Left renal cortex interstitium (tissue), 4 donors: ENCODE measurements at places on chromosomes 5 and 9. TPM values are rescaled to one million over a fixed set of nuclear protein-coding genes. Genes with fewer than 3 reads are reported as not detected.

- DNase-seq = no peak
Measured at GRCh38 chr9:85224301-85224700, 517.5 kb downstream of the AGTPBP1 start.

DNA sequence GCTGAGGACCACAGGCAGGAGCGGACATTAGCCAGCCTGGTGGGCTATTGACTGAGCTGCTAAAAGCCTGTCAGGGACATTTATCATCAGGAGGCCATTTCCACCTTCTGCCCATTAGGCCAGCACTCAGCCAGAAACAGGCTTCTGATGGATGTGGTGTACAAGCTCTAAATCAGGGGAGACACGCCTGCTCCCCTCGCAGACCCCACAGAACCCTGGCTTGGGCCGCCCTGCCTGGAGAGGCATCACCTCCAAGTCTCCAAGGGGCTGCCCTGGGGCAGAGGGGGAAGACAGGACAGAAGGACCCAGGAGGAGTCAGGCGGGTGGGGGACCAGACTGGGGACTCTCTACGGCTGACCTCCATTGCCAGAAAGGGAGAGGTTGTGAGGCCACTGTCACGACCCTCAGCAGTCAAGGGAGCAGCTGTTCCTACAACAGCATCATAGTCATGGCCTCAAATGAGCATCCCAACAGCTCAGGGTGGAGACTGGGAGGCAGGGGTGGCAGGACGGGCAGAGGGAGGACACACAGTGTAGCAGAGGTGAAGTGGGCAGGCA, 24.0 kb upstream of the TRIM14 start:
- DNase-seq = no peak

DNA sequence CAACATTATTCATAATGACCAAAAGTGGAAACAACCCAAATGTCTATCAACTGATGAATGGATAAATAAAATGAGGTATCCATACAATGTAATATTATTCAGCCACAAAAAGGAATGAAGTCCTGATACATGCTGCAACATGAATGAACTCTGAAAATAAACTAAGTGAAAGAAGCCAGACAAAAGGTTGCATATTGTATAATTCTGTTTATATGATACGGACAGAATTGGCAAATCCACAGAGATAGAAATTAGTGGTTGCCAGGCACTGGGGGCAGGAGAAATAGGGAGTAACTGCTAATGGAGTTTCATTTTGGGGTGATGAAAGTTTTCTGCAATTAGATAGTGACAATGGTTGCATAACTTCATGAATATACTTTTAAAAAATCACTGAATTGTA, 47.0 kb downstream of the KIF24 start:
- DNase-seq = no peak

DNA sequence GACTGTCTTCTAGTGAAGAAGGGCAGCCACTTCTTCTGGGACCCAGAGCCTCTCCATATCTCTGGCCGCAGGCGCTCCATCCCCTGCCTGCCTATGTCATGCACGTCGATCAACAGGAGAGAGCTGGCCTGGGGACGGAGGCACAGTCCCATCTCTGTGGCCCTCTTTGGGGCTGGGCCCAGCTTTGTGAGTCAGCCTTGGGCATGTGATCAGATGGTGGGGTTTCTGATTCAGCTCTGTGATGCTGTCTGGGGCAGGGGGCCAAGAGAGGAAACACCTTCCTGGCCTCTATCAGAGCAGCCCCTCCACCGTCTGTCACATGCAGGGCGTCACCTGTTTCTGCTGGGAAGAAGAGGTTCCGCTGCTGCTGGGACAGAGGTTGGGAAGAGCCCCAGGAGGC, 72.6 kb downstream of the MVB12B start:
- no peak for DNase-seq

Gene CNTLN
- polyA plus RNA-seq = 12.7 TPM

DNA sequence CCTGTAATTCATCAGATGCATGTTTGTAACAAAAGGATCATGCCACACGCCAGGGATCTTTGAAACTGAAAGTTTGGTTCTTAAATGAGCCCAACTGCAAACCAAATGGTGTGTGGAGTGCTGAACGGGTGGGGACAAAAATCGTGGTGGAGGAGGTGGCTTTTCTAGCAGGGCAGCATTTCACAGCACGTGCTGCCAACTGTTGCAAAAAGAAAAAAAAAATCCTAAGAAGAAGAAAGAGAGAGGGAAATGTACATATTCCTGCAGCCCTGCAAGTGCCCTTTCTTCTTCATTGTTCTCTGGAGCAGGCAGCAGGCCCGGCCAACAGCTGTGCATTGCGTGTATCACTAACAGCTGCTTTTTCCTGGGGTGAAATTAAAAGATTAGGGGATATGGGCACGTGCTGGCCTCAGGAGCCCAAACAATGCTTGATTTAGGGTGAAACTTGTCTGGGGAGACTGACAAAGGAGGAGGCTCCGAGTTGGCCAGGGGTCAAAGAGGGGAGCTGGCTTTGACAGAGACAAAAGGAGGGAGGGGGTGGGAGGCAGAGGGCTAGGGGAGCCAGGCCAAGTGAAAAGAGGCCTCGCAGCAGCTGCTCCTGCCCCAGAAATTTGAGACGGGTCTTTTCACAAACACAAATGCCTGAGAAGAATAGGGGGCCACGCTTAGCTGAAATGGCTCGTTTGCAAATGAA, 73.0 kb downstream of the GADD45G start:
- DNase-seq = no peak

Gene PCDHGA1
- polyA plus RNA-seq = 1.0 TPM

Gene MUSK
- polyA plus RNA-seq = 0.09 TPM

DNA sequence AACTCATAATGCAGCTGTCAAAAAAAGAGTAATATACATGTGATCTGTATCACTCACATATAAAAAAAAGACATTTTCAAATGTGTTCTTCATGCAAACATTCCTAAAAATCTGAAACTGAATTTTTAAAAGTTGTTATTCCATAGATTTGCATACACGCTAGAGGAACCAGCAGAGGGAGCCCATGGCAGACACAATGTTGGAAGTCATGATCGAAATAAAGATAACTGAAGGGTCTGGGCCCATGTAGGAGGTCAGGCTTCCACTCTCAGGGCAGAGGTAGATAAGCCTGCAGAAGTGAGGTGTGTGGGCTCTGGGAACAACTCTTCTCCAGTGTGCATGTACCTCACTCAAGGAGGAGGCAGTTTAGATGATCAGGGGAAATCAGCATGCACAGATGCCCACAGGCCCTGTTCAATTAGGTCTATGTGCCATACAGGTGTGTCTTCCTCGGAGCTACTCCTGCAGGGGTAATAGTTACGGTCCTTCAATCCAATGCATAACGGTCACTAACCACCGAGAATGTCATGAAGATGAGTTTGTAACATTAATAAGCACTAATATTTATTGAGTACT, 208.6 kb downstream of the EPB41L4A start:
- no peak for DNase-seq

GRCh38 chr9:128149001-128149701, at the start of gene LCN2:
Gene LCN2 (plus strand): TSS chr9:128149453. CDS start chr9:128149526, 73 bp downstream.
- DNase-seq = no peak

GRCh38 chr5:34034534-34035327, 8.3 kb downstream of the C1QTNF3 start:
- no peak for DNase-seq

GRCh38 chr5:3911773-3912172, 316.1 kb downstream of the IRX1 start:
- no peak for DNase-seq

DNA sequence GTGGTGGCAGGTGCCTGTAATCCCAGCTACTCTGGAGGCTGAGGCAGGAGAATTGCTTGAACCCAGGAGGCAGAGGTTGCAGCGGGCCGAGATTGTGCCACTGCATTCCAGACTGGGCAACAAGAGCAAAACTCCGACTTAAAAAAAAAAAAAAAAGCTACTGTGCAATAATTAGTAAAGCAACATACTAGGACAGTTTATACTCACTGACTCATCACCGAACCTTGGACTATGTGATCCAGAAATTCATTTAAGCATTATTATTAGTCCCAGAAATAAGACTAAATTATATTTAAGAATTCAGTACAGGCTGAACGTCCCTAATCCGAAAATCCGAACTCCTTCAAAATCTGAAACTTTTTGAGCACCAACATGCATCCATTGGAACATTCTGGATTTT, 37.8 kb downstream of the GOLPH3 start:
- no peak for DNase-seq

DNA sequence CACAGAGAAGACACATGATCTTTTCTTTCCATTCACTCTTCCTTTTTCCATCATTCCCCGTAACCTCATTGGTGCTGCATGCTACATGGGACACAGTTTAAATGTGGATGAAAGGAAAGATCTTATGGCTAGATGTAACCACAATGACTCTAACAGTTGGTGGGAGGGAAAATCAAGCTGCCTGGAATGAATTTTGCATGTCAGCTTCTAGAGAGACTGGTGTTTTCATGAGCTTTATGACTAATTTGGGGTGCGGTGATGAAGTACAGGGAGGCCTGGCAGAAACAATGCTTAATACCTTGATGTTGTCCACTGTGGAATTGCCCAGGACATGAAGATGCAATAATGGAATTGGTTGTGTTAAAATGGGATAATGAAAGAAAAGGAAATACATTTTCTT, 55.9 kb upstream of the MYO10 start:
- no peak for DNase-seq

DNA sequence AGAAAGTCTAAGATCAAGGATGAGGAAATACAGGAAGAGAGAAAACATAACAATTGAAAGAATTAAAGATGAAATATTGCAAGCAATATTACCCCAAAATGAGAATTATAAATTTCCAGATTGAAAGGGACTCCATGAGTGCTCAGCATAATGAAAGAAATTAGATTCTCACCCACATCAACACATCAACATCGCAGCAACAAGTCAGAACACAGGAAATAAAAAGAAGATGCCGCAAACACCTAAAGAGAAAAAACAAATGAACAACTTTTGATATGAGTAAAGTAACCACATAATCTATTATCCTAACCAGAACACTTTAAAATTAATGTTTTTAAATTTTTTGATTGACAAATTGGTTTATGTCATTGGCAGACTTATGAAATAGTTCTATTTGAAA, 318.3 kb upstream of the PTGER4 start:
- no peak for DNase-seq

Gene MORN5
- polyA plus RNA-seq = 2.6 TPM

Gene CBY3
- polyA plus RNA-seq = 0.81 TPM

Gene PLPP7
- polyA plus RNA-seq = 2.6 TPM

- no peak for DNase-seq
Measured at GRCh38 chr9:106752581-106752980, 110.4 kb upstream of the ZNF462 start.

GRCh38 chr9:87855061-87855460, 27.6 kb upstream of the SPATA31E1 start:
- DNase-seq = no peak

DNA sequence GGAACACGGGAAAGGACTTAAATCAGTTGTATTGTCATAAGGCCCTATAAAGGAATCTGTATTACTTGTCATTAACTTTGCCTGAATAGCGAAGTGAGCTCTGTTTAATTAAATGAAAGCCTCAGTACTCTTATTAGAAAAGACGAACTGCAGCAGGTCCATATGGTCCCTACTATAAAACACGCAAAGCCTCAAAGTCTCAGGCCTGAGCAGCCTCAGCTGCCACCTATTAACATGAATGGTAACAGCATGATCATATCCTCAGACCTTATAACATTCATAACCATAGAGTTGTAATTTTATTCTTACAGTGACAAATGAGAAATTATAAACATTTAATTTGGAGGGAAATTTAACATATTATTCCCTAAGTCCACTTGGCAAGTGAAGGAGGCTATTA, 1113.7 kb upstream of the WWC1 start:
- no peak for DNase-seq

- DNase-seq = no peak
Measured at GRCh38 chr5:130836729-130837649, 328.1 kb downstream of the HINT1 start.

Gene HNRNPA0
- polyA plus RNA-seq = 73.4 TPM

DNA sequence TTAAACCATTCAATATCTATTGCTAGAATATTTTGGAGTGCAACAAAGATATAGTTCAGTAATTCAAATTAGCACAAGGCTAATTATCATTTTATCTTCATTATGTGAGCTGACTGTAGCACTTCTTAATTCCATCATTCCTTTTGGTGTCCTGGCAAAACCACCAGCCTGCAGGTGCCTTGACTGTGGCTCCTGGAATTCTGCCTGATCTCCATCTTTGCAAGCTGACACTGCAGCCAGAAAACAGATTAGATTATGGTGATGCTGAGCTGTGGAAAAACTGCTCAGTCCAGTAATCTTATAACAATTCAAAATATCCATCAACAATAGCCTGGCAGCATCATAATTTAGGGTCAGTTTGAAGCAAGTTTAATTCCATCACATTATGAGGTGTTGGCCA, 919.5 kb downstream of the DTWD2 start:
- DNase-seq = no peak

GRCh38 chr5:89282554-89283510, 399.8 kb upstream of the MEF2C start:
- DNase-seq = no peak

DNA sequence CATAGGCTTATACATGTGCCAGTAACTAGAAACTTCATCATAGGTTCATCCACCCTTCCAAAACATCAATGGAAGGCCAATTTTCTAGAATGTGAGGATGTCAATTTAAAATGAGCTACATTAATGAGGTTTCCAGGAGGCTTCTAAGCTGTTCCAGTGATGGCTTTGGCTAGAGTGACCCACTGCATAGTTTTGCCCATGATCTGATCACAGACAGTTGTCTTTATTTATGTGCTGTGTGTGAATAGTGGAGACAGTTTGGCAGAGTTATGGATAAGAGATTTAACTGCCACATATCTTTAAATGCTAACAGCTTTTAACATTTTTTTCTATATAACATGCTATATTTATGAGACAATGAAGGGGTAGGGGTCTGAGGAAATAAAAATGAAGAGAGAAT, 139.0 kb upstream of the ZNF462 start:
- no peak for DNase-seq

Gene CA9
- polyA plus RNA-seq = 0.86 TPM

Gene NPR2
- polyA plus RNA-seq = 27.2 TPM

DNA sequence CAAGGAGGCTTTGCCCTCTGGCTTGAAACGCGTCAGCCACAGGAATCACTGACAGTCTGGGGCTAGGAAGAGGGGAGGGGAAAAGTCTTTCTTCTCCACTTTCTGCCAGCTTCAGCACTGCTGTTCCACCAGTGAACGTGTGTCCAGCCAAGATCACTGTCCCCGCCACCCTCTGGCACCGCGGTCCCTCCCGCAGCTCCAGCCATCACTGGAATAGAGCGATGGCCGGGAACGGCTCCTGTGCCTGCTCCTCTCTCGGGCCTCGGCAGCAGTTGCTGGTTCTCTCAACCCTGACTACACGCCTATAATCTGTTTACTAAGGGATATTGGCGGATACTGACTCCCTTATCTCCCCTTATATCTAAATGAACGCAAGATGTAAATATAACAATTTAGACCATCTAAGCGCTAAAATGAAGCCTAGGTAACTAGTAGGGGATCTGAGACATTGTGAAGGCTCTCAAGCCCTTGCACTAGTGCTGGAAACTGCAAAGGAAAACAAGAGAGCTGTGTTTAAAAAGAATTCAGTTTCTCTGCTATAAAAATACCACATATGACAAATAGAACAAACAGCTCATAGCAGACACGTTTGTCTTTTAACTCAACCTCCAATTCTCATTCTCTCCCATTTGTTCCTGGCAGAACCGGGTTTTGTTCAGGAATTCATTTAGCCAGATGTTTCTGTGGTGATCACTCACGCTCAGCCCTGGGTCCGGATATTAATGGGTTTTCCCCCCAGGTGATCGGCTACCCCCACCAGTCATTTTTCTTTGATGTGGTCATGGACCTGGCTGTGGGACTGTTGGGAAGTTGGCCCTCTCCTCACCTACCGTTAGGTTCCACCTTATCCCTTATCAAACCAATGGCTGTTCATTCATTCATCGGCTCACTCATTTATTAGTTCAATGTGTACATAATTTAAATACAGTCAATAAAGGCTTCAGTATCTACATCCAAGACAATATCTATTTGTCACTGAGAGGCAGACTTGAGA, 149.8 kb downstream of the MED10 start:
- no peak for DNase-seq
